ENCODE measurements at places on chromosomes 16 and 17.

- DNase-seq: no peak
Measured at GRCh38 chr16:85736921-85737320, 14.0 kb downstream of the C16orf74 start.

- DNase-seq: no peak
Measured at GRCh38 chr16:53626811-53627210, 76.8 kb downstream of the RPGRIP1L start.

- no peak for DNase-seq
Measured at GRCh38 chr17:4492721-4493561, 5.7 kb upstream of the SPNS2 start.

- DNase-seq: no peak
Measured at GRCh38 chr17:59375857-59376256, 44.4 kb downstream of the YPEL2 start.

DNA sequence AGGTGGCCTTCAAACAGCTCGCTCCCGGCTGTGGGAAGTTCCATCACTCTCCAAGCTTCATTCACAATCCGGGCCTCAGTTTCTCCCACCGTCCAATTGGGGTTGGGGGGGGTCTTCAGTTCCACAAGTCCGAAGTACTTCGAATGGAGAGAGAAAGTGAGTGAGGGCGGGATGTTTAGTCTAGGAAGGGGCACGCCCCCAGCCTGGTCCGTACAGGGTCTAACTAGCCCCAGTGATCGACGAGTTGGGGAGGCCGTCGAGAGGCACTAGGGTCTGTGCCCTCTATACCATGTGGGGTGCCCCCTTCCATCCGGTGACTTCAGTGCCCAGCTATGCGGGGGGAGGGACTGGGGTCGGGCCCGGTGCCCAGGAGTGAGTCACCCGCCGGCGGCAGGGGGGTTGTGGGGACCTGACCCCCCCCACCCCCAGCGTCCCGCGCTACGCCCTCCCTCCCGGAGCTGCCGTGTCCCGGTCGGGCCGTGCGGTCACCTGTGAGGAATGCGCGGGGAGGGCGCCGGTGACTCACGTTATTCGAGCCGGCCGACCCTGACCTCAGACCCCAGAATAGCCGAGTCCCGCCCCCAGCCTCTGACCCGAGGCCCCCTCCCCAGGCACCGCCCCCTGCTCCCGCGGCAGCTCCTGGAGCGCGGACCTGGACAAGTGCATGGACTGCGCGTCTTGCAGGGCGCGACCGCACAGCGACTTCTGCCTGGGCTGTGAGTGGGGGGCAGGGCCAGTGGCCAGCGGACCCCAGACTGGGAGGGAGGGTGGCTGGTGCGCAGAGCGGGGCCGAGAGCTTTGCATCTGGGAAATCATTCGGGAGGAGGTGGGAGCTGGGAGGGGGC is 658 bp downstream of the TNFRSF12A start:
- no peak for DNase-seq

GRCh38 chr16:54363766-54364165 is 77.2 kb upstream of the IRX3 start:
- no peak for DNase-seq

GRCh38 chr17:17737961-17738894 is 57.0 kb downstream of the RAI1 start:
- DNase-seq: no peak

DNA sequence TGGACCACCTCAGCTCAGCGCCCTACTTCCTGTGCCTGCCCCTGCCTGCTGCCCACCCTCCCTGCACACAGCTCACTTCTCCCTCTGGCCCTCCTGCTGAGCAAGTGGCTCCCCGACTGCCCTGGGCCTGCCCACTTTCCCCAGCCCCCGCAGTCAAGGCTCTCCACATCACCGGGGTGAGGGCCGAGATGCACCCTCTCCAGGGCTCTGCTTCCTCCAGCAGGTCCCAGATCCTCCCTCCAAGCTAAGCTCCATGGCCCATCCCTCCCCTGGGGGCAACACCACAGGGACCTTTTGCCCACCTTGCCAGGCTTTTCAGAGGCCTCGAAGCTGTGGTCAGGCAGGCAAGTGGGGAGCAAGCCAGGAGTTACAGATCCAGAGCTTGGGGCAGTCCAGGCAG is 820.2 kb downstream of the KCNJ18 start:
- no peak for DNase-seq

DNA sequence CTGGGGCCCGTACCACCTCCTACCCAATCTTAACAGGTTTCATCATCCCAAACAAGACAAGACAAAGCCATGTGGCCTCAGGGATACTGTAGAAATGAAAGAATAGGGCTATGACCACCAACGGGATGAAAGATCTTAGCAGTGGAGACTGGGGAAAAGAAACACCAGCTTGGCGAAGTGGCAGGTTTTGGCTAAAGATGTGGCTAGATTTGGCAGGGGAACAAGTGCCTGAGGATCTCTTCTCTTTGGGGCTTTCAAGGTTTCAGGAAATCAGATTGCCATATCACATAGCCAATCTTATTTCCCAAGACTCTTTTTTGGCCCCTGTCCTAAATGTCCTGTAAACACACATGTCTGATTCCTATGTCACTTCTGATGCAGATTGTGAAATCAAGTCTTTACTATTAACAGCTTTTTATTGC is 6.9 kb downstream of the KRT24 start:
- no peak for DNase-seq

- no peak for DNase-seq
Measured at GRCh38 chr17:35147375-35147905, at the start of gene UNC45B. TSS of gene UNC45B (plus strand) at chr17:35147817. CDS start at chr17:35148264, 447 bp downstream.

DNA sequence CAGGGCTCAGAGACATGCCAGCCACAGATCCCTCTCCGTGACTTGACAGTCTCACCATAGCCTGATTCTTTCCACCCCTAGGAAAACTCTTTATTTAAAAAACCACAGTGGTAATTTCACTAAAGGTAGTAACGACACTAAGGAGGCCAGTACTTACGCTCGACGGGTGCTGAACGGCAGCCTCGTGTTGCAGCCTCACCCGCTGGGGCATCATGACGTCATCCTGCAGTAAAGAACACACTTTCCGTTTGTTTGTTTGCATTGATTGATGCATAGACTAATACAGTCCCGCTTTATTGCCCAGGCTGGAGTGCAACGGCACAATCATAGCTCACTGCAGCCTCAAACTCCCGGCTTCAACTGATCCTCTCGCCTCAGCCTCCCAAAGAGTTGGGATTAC is 65.1 kb upstream of the METRNL start:
- no peak for DNase-seq

- DNase-seq: peak; percentile 16
Measured at GRCh38 chr17:41329279-41329948, 13.9 kb upstream of the KRTAP17-1 start.

DNA sequence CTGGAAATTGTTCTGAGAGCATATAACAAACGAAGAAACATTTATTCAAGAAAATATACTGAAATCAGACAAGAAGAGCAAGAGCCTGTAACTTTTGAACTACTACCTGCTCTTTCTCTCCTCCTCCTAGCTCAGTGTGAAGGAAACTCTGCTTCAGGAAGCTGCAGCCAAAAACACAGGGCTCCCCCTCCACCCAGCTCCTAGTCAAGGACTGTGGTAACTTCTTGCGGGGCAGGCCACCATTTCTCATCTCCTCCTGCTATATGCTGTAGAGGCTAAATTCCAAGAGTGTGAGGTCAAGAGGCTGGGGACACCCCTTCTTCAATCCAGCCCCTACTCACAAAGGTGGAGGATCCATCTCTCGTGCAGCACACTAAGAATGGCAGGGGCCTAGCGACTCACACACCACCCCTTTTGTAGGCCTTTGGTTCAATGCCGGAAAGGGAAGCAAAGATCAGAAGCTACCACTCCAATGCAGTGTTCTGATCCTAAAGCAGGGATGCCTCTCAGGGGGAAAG is 74.6 kb downstream of the ITFG1 start:
- no peak for DNase-seq

DNA sequence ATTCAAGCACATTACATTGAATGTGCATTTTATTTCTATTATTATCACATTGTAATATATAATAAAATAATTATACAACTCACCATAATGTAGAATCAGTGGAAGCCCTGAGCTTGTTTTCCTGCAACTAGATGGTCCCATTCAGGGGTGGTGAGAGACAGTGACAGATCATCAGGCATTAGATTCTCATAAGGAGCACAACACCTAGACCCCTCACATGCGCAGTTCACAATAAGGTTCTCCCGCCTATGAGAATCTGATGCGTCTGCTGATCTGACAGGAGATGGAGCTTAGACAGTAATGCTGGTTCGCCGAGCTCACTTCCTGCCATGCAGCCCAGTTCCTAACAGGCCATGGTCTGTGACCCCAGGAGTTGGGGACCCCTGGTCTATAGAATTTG is 96.7 kb upstream of the RBBP6 start:
- DNase-seq: no peak

DNA sequence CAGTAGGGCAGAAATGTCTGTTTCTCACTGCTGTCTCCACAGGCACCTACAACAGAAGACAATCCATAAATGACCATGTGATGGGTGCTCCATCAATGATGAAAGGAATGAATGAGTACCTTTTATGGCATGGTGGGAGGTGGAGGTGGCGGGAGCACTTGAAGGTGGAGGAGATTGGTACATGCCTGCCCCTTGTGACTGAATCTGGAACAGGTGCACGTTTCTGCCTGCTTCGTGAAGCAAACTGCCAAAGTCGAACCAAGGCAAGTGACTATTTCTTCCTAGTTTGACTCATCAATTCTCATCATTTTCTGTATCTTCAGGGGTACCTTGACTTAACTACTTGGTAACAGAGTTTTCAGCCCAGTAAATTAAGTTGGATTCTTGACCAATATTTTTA is 25.4 kb downstream of the CDRT15 start:
- DNase-seq: no peak

DNA sequence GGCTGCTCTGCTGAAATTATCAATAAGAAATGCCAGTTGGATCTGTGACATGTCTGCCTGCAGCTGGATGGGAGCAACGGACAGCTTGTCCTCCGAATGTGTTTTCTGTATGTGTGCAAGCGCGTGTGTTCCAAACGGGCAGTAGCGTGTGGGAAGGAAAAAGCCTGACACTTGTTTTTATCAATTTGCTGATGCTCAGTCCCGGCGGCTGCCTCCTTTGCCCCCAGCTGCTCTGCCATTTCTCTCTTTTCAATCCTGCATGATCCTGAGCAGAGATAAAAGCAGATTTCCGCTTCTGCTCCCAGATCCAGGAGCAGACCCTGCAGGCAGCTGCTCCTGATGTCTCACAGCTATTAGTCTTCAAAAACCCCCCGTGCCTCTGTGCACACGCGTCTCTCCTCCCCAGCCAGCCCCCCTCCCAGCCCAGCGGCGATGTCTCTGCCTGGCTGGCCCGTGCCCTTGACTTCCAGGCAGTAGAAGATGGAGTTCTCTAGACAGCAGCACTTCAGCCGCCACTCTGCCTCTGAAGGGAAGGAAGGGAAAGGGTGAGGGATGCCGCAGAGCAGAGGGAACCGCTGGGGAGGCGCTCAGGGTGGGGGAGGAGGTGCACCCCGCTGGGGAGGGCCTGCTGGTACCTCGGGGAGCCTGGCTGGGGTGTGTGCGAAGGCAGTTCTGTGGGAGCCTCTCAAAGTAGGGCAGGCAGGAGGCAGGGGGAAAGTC is 4.1 kb downstream of the PRCD start:
- DNase-seq: no peak

GRCh38 chr17:49548506-49549310 is 27.0 kb upstream of the NXPH3 start:
- no peak for DNase-seq

DNA sequence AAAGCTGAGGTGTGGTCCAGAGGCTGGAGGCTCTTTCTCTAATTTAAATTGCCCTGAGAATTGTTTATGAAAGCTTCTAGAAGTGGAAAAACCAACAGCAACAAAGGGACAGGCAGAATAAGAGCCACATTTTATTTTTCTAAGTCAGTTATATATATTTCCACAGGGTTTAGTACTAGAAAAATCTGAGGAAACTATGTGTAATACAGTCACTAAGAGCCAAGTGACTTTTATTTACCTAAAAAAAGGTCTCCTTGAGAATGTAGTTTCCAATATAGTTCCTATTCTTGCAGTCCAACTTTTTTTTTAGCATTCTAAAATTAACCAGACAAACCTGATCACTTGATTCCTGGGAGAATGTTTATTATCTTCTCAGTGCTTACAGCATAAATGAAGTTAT is 296.6 kb upstream of the MYOCD start:
- DNase-seq: no peak

- DNase-seq: no peak
Measured at GRCh38 chr16:2964475-2965336, 631 bp downstream of the KREMEN2 start.

DNA sequence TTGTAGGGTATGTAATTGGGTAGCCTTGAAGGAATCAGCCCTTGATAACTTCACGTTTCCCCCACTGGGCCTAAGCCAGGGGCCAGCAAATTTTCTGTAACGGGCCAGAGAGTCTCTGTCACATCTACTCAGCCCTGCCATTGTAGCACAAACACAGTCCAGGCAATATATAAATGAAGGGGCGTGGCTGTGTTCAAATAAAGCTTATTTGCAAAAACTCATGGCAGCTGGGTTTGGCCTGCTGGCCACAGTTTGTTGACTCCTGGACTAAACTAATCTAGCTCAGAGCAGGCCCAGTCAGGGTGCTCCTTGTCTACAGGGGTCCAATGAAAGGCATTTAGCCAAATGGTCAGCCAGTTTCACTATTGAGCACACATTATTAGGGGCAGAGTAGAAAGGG is 141.6 kb downstream of the CCDC182 start:
- no peak for DNase-seq

DNA sequence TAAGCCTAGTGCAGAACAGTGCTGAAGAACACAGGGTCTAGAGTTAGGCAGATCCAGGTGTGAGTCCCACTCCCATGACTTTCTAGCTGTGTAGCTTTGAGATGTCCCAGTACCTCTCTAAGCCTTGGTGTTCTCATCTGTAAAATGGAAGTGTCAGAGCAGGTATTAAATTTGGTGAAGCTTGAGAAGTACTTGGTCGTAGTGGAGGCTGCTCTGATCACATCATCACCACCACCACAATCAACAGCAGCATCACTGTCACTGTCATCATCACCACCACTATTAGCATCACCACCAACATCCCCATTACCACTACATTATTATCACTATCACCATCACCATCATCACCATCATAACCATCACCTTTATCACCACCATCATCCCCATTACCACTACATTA is 132.1 kb downstream of the CMIP start:
- DNase-seq: no peak

- DNase-seq: no peak
Measured at GRCh38 chr17:16975277-16975651, 3.3 kb upstream of the TNFRSF13B start.

- DNase-seq: no peak
Measured at GRCh38 chr16:15037745-15038144, 18.1 kb downstream of the NTAN1 start.

GRCh38 chr17:69919789-69920188 is 155.2 kb upstream of the KCNJ16 start:
- no peak for DNase-seq

GRCh38 chr16:25256695-25257469 is 763 bp downstream of the ZKSCAN2 start:
- DNase-seq: no peak

- no peak for DNase-seq
Measured at GRCh38 chr17:78675836-78676235, 98.6 kb upstream of the DNAH17 start.
